ENCODE measurements at places on chromosomes 12 and 14.

DNA sequence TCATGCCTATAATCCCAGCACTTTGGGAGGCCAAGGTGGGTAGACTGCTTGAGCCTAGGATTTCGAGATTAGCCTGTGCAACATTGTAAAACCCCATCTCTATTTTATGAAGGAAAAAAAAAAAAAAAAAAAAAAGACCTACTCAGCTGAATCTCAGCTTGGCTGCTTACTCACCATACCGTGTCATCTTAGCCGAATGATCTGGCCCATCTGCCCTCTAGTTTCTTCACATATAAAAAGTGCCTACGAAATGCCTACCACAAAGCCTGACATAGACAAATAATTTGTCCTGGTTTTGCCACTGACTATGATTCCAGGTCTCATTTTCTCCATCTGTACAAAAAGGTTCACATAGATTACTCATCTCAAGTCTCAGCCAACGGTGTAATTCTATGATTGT is 10.1 kb downstream of the DIABLO start:
- DNase-seq: no peak

DNA sequence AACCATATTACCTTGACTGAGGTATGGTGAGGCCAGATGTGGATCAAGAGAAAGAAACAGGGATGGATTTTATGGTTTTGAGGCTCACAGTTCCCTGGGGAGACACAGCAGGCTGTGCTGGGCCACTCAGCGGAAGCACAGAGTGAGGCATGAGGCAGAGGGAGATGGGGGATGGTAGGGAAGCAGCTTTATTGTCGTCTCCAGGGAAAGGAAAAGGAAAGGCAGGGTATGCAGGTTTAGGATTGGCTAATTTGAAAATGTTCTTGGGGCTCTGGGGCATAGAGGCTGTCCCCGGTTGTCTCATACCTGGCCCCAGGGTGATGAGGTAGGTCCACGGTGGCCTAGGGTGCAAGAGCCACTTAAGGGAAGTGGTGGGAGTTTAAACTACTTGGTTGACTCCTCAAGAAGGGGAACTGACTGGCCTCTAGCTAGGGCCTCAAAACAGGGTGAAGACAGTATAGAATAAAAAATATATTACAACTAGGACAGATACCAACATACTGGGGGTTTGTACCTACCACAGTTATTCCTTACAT is 322.8 kb downstream of the RGS6 start:
- DNase-seq: peak; percentile 16

GRCh38 chr14:100612986-100613385 is 25.8 kb upstream of the BEGAIN start:
- DNase-seq: no peak

GRCh38 chr14:33057585-33057984 is 118.9 kb downstream of the NPAS3 start:
- no peak for DNase-seq

DNA sequence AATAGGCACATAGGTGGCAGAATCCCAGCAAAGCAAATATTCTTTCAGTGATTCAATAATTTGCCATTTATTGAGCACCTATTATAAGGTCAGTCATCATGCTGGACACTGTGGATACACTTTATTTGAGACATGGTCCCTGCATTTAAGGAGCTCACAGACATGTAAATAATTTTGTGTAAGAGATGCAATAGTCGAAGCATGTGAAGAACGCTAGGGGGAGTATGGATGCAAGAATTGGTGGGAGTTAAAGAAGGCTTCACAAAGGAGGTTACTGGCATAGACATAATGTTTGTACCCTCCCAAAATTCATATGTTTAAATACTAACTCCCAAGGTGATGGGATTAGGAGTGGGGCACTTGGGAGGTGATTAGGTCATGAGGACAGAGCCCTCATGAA is 260.6 kb upstream of the GARIN6 start:
- no peak for DNase-seq

- DNase-seq: no peak
These were observed 12.5 kb downstream of the ISM2 start for GRCh38 chr14:77485901-77486678.

GRCh38 chr12:25566202-25566949 is 13.3 kb upstream of the LMNTD1 start:
- no peak for DNase-seq

DNA sequence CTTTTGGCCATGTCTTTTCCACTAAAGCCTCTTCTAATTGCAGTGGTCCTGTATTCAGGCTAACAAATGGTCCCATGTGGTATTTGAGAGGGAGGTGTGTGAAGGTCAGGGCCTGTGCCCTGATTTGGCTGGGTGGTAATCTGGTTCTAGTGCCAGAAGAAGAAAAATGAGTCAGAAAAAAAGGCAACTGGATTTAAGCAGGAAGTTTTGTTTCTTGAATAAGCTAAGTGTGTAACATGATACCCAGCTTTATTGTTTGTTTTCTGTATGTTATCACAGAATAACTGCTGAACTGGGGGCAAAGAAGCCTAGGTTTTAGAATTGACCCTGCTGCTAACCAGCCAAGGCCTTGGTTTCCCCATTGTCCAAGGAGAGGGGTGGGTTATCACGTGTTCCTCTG is 134.0 kb downstream of the ANO6 start:
- DNase-seq: no peak

DNA sequence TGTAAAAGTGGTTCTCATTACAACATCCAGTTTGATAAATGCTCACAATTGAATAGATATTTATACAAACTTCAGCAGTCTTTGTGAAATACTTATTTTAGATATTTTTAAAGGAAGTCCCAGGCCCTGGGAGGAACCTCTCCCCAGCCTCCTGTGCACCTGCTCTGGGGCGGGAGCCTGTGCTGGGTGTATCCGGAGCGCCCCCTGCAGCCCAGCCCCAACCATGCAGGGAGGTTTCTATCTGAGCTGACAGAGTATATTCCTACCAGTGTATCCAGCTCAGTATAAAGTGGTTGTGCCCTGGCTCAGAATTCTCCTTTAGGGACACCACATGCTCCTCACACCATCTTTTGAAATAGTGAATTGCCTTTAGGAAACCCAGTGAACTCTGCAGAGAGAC is 851.8 kb downstream of the TMEM121 start:
- DNase-seq: peak; percentile 38

DNA sequence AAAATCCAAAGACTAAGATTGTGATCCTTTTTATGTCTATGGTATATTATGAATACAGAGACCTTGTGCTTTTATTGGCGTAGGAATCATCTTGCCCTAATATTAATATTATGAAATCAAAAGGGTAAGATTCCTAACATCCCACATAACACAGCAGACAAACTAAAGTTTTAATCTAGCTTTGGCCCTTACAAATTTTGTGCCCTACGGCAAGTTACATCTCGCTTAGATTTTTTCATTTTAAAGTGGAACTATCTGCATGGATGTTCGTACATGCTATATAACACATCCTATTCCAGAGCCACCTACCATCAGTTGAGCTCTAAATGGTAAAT is 217 bp upstream of the SMIM10L1 start:
- DNase-seq: no peak

GRCh38 chr12:121888083-121888477 is 510 bp upstream of the PSMD9 start:
- DNase-seq: no peak

GRCh38 chr12:118125743-118126118 is 10.2 kb upstream of the PEBP1 start:
- no peak for DNase-seq

DNA sequence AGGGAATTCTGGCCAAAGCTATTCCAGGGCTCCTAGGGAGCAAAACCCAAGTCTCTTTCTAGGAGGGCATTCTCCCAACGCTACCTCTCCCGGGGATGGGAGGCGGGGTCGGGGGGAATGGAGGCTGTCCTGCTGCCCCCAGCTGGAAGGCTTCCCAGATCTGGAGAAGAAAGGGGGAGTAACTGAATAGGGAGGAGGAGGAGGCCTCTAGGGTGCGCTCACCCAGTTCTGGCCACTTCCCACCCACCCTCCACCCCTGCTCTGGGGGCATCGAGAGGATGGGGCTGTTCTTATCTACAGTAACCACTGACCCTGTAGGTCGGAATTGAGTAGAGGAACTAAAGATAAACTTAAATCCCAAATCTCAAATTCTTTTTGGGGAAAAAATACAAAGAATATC is 579 bp upstream of the RNASE1 start:
- no peak for DNase-seq

DNA sequence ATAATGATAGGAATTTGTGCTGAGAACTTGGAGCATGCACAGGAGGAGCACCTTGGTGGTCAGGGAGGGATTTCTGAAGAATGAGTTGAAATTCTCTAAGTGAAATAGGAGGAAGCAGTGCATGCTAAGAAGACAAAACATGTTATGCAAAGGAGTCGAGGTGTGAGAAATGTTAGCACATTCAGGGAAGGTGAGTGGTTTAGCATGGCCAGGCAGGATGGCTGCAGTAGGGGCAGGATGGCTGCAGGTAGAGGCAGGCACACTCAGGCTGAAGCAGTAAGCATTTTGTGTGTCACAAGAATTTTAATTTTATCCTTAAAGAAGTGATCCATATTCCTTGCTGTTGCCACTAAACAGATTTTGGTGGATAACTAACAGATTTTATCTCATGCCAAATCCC is 46.3 kb downstream of the CATSPERB start:
- no peak for DNase-seq

DNA sequence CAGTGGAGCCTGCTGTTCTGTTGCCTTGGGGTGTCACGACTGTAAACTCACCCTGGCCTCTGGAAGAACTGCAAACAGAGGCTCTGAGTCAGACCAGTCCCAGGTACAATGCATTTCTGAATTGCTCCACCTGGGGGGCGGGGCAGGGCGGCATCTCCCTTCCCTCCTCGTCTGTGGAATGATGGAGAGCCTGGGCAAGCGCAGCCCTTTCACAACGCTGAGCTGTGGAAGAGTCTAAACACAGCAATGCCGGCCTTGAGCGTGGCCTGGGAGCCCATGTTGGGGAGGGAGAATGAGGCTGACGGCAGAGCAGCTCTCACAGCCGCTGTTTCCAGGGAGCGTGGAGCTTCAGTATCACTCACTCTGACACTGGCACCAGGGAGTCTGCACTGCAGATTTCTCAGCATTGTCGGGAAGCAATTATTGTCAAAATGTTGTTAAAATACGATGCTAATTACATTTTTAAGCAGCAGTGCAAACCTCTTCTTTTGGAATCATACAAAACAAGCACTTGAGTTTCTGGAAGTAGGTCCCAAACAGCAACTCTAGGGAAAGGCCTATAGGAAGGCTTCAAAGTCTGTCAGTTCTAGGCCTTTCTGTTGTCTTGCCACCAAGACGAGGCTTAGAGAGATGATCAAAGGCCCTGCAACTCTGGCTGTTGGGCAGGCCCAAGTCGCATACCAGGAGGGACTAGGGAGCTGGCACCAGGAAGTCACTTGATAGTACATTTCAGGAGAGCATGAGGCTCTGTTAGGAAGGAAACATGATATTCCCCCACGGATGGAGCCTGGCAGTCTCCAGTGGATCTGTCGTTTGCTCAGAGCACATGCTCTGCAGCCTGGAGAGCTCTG is 244.0 kb upstream of the FKBP4 start:
- DNase-seq: no peak

- DNase-seq: no peak
These were observed 18.3 kb downstream of the SGPP1 start for GRCh38 chr14:63709589-63709988.

GRCh38 chr14:101246894-101247841 is 314.1 kb upstream of the DIO3 start:
- DNase-seq: no peak

DNA sequence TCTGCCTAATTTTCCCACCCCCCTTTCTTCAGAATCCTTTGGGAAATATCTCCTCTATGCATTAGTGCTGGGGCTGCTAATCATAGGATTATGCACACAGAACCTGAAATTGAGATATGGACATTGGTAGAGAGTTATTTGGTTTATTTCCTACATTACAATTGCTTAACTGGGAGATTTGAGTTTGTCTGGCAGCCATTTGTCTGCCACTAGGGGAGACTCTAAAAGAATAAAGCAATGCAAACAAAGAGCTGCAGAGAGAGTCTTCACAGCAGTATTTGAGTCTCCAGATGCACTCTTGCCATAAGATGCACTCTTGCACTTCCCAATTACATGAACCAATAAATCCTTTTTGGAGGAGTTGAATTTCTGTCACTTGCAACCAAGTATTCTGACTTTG is 12.0 kb upstream of the PCNX4 start:
- DNase-seq: no peak

DNA sequence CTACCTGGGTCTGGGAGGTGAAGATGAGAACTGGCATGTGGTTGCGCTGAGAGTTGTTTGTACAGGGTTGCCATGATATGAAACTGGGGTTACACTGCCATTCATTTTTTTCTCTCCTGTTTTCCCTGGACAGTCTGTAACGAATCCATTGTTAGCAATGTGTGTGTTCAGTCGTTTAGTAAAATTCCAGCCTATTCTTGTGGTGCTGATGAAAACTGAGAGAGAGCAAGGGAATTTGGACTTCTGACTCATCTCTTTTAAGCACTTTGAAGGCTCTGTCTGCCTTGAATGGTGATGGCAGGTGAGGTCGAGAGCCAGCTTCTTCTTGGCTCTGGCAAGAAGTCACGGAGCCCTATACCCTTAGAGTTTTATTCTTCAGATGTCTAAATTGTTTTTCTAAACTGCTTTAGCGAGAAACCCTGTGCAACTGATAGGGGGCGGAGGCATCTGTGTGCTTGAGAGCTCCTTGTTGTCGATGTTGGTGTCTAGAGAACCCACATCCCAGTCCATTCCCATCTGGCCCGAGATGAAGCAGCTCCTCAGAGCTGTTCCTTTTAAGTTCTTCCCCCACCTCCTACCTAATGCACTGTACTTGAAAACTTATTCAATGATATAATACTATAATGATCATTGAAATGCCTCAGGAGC is 204.4 kb downstream of the TMX1 start:
- no peak for DNase-seq

GRCh38 chr14:72554401-72554800 is 339.5 kb downstream of the DPF3 start:
- no peak for DNase-seq

- peak; percentile 38 for DNase-seq
These were observed at the start of gene DACT1 for GRCh38 chr14:58637391-58638230. Gene DACT1, plus strand, starts transcription at chr14:58637962. Its CDS starts 241 bp downstream, at chr14:58638203.

DNA sequence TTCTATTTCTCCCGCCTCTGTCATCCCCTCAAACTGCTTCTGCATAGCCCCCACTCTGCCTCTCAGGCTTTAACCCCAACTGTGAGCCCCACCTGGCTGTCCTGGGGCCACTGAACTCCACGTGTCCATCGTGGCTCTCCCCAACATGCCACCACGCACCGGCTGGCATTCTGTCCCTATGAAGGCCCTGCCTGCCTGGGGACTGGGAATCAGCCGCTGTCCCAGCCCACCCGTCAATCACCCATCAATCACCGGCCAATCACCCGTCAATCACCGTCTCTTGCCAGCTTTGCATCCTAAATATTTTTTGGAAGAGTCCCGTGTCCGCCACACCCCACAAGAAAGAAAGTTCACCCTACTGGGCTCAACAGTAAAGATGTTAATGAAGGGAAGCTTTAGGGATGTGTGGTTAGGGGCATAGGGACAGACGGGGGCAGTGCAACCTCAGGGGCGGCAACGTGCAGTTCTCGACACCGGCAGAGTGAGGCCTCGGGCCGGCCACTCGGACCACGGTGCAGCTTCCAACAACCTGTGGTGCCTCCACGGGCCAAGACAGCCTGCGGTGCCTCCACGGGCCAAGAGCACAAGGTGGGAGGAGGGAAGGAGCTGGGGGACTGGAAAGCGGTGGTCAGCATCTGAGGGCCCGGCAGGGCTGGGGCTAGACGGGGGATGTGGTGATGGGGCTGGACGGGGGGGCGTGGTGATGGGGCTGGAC is 85.6 kb downstream of the GALNT9 start:
- no peak for DNase-seq
